Activated naive CD8-positive, alpha-beta T cell treated with anti-CD3 and anti-CD28 coated beads, Interleukin-2, amount 50 U/mL, for 16 hours (primary cell): ENCODE measurements at places on chromosomes 4 and X.

DNA sequence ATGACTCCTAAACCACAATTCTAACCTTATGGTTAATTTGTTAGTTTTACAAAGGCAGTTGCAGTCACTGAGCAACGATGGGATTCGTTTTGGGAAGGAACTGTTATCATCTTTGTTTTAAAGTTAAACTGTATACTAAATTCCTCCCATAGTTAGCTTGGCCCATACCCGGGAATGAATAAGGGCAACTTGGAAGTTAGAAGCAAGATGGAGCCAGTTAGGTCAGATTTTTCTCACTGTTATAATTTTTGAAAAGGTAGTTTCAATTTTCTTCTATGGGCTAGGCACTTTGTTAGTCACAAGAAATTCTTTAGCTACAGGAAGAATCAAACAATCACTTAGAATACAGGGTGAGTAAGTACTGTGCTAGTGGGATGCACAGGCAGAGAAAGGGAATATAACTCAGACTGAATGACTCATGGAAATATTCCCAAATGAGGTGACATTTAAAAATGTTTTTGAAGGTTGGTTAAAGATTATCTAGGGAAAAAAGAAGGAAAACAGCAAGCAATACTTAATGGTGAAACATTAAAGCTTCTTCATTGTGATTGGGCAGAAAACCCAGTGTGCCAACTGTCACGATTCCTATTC is 153.6 kb downstream of the MAGEB17 start:
- DNase-seq, result no peak

GRCh38 chr4:84167564-84167963 is 331.5 kb downstream of the NKX6-1 start:
- DNase-seq, result no peak

DNA sequence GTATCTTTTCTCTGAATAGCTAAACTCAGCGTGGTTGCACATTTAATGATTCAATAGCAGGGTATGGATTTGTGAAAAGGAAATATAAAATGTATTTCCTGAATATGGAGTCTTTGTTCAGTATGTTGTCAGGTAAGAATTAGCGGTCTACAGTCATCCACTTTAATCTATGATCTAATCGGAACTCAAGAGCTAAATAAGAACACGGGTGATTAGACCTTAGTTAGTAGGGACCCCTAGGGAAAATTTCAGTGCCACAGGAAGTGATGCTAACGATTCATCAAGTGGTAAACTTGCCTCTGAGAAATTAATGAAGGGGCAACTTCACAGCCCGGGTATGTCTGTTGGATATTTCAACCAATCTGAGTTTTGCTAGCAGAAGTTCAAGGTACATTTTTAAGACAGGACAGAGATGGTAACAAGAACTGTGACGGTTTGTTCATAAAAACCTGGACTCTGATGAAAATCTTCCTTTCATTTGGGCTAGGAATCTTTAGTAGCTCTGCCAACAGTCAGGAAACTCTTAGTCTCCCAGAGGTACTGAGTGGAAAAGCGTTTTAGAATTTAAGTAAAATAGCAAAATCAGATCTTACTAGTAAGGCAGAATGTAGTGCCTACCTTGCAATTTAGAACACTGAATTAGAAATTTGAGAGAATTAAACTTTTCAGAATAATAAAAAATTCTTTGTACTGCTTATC is 47.1 kb downstream of the PCDH7 start:
- DNase-seq, result no peak

- DNase-seq, result no peak
These were observed 4.8 kb upstream of the DUSP9 start for GRCh38 chrX:153642051-153642654.

- DNase-seq, result no peak
These were observed 10.6 kb downstream of the UVSSA start for GRCh38 chr4:1357356-1358248.
